Thymus (tissue), 14 donors: ENCODE measurements at places on chromosomes 16 and 17. TPM values are rescaled to one million over a fixed set of nuclear protein-coding genes. Genes with fewer than 3 reads are reported as not detected.

DNA sequence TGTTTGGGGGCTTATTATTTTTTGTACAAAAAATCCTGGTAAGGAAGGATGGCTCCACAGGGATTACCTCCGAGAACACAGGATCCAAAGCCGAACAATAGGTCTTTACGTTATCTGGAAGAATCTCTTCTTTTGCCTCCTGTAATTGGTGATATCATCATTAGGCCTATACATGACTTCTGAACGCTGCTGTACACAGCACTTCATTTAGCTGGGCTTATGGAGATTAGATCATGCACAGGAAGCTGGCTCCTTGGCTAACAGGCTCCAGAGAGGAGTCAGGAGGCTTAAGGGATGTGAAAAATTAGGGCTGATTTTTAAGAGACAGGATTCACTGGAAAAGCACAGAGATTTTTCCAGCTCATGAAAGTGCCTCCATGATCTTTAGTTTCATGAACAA is 54.7 kb downstream of the TANGO6 start:
- DNase-seq, result no peak
- H3K27me3 ChIP-seq, result no peaks in the 10 kb centered on the region
- no peaks in the 10 kb centered on the region for H3K36me3 ChIP-seq

- no peak for DNase-seq
- peaks cover 18% of the 10 kb centered on the region for H3K36me3 ChIP-seq
- no peaks in the 10 kb centered on the region for H3K4me1 ChIP-seq
- no peaks in the 10 kb centered on the region for H3K27me3 ChIP-seq
Observed at GRCh38 chr16:102060-102855, 24.2 kb downstream of the MPG start.

DNA sequence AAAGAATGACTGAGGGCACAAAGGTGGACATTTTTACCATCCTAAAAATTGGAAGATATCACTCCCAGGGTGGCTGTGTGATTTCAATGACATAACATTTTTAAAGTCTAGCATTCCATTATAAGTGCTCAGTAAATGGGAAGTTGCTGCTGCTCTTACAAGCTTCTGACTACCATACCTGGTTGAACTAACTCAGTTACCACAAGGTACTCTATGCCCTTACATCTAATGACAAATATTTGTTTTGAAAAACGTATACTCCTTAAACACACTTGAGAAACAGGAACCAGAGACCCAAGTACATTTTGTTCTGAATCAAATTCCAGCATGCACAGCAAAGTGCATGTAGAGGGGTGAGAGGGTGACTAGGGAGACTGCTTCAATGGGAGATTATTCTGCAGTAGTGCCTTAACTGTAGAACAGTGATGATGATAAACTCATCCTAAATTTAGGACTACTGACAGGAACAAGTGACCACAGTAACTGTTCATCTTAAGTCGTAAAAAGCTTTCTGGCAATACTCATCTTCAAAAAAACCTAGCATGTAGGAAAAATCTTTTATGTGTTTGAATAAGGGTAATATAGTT is 83.5 kb downstream of the KANSL1 start:
- no peaks in the 10 kb centered on the region for H3K4me1 ChIP-seq
- H3K36me3 ChIP-seq, result peaks cover 6% of the 10 kb centered on the region
- DNase-seq, result no peak
- H3K27me3 ChIP-seq, result no peaks in the 10 kb centered on the region

DNA sequence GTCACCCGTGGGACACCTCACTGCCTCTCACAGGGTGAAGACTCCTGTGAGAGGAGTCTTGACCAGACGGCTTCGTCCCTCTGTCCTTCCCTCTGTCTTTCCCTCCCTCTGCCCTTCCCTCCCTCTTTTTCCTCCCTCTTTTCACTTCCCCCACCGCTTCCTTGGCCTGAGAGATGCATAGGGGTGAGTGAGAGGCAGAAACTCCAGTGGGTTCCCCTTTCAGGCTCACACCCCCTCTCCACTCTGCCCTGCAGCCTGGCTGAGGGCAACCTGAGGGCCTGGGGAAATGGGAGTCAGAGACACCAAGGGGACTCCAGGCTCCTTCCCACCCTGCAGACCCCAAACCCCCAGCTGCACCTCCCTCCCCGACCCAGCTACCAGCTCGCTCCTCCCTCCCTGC is 14.6 kb upstream of the KRT17 start:
- no peak for DNase-seq
- no peaks in the 10 kb centered on the region for H3K36me3 ChIP-seq
- H3K27ac ChIP-seq, result no peak overlapping the region
- no peaks in the 10 kb centered on the region for H3K27me3 ChIP-seq

DNA sequence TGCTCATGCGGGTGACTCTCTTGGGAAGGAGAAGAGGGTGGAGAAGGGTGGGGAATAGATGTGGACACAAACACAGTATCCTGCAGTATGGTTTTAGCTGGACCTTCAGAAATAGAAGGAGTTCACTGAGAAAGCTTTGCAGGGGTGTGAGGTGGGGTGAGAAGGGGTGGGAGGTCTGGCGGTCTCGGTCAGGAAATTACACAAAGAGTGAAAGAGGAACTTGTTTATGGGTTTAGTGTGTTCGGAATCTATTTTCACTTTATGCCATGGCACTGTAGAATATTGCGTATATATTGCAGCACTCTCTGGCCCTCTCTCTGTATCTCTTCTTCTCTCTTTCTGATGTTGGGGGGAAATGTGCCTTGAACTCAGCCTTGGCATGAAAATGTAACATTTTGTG is 148.2 kb upstream of the GOT2 start:
- no peak for DNase-seq
- no peaks in the 10 kb centered on the region for H3K36me3 ChIP-seq
- H3K27ac ChIP-seq, result no peak overlapping the region
- H3K4me3 ChIP-seq, result no peak overlapping the region
- H3K27me3 ChIP-seq, result no peaks in the 10 kb centered on the region

- no peaks in the 10 kb centered on the region for H3K27me3 ChIP-seq
- DNase-seq, result no peak
- no peaks in the 10 kb centered on the region for H3K36me3 ChIP-seq
- H3K27ac ChIP-seq, result no peak overlapping the region
Observed at GRCh38 chr16:50126183-50126582, 26.9 kb upstream of the TENT4B start.

GRCh38 chr16:88102597-88102996 is 151.4 kb downstream of the BANP start:
- no peaks in the 10 kb centered on the region for H3K4me1 ChIP-seq
- H3K4me3 ChIP-seq, result no peak overlapping the region
- H3K27ac ChIP-seq, result no peak overlapping the region
- H3K27me3 ChIP-seq, result peaks cover 3% of the 10 kb centered on the region
- no peaks in the 10 kb centered on the region for H3K36me3 ChIP-seq

GRCh38 chr17:78185981-78186691 is 716 bp downstream of the TK1 start:
- H3K36me3 ChIP-seq, result peaks cover 9% of the 10 kb centered on the region
- H3K4me1 ChIP-seq, result peaks cover 9% of the 10 kb centered on the region
- no peak for DNase-seq
- peak overlapping the region; percentile 46 for H3K4me3 ChIP-seq

DNA sequence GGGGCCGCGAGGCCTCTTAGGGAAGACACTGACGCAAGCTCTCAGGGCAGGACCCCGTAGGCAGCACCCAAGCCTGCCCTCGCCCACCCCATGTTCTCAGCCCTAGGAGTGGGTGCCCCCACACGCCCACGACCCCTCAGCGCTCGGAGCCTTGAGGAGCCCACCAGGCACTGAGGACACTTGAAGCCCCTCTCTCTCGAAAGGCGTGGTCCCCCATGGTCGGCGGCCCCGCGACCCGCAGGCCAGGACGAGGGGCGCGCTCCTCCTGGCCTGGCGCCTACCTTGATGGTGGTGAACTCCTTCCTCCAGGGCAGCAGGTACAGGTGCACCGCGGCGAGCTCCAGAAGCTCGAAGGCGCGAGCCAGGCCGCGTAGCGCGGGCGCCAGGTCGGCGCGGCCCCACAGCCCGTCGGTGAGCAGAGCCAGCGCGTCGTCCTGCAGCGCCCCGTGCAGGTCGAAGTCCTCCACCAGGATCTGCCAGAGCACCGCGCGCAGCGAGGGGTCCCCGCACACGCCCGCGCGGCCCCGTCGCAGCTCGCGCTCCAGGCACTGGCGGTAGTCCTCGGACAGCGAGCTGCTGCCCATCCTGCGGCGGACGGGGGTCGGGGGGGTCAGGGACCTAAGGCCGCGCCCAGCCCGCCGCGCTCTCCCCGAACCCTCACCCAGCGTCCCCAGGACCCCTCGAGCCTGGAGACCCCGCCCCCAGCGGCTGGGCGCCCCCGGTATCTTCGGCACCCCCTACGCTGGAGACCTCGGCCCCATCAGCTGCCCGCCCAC is 668 bp downstream of the SPATA2L start:
- H3K27me3 ChIP-seq, result no peaks in the 10 kb centered on the region
- peak overlapping the region; percentile 68 for H3K4me3 ChIP-seq
- H3K36me3 ChIP-seq, result peaks cover 18% of the 10 kb centered on the region
- H3K27ac ChIP-seq, result peak overlapping the region; percentile 93
- peak; percentile 53 for DNase-seq
- H3K4me1 ChIP-seq, result peaks cover 24% of the 10 kb centered on the region

DNA sequence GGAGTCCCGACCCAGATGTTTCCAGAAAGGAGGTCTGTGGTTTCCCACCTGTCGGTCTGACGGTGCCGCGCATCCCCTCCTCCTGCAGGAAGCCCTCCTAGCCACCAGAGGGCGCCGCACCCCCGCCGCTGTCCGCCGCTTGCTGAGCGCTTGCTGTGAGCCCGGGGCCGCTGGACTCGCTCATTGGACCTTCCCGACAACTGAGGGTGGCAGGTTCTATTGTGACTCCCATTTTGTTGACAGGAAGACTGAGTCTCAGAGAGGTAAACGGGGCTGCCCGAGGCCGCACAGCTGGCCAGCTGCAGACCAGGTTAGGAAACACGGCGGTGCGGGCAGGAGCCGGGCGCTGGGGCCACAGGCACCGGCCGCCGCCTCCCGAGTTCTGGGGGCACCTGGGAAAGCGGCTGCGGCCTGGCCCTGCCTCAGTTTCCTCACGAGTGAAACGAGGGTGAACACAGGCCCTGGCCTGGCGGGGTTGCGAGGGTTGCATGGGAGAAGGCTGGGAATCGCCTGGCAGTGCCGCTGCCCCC is 191.1 kb upstream of the CIBAR2 start:
- H3K36me3 ChIP-seq, result no peaks in the 10 kb centered on the region
- H3K27ac ChIP-seq, result no peak overlapping the region
- DNase-seq, result no peak
- H3K4me1 ChIP-seq, result peaks cover 63% of the 10 kb centered on the region
- H3K4me3 ChIP-seq, result no peak overlapping the region
- peaks cover 16% of the 10 kb centered on the region for H3K27me3 ChIP-seq

- H3K27me3 ChIP-seq, result no peaks in the 10 kb centered on the region
- H3K4me1 ChIP-seq, result no peaks in the 10 kb centered on the region
- H3K27ac ChIP-seq, result no peak overlapping the region
Observed at GRCh38 chr17:81196505-81197408, 26.0 kb downstream of the CEP131 start.

DNA sequence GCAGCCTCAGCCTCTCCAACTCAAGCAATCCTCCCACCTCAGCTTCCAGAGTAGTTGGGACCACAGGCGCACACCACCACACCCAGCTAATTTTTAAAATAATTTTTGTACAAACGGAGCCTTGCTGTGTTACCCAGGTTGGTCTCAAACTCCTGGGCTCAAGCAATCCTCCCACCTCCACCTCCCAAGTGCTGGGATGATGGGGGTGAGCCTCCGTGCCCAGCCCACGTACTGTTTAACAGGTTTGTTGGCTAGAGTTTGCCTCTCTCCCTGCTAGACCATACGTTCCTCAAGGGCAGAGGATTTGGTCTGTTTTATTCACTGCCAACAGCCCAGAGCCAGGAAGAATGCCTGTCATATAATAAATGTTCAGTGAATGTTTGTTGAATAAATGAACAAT is 26.6 kb downstream of the SOCS1 start:
- H3K36me3 ChIP-seq, result no peaks in the 10 kb centered on the region
- no peak overlapping the region for H3K27ac ChIP-seq
- H3K27me3 ChIP-seq, result no peaks in the 10 kb centered on the region
- no peak for DNase-seq
- no peak overlapping the region for H3K4me3 ChIP-seq

DNA sequence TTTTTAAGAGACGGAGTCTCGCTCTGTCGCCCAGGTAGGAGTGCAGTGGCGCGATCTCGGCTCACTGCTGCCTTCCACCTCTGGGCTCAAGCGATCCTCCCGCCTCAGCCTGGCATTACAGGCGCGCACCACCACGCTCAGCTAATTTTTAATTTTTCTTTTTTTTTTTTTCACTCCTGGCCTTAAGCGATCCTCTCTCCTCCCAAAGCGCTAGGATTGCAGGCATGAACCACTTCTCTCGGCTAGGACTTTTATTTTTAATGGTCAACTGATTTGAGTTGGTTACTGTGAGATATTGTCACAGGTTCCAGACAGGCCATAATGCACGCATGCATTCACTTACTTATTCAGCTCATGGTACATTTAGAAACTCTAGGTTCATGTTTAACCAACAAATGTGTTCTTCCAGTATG is 888 bp downstream of the PIGW start:
- H3K4me3 ChIP-seq, result peak overlapping the region; percentile 98
- H3K36me3 ChIP-seq, result peaks cover 7% of the 10 kb centered on the region
- DNase-seq, result no peak
- no peaks in the 10 kb centered on the region for H3K4me1 ChIP-seq
- no peaks in the 10 kb centered on the region for H3K27me3 ChIP-seq
- H3K27ac ChIP-seq, result peak overlapping the region; percentile 99

DNA sequence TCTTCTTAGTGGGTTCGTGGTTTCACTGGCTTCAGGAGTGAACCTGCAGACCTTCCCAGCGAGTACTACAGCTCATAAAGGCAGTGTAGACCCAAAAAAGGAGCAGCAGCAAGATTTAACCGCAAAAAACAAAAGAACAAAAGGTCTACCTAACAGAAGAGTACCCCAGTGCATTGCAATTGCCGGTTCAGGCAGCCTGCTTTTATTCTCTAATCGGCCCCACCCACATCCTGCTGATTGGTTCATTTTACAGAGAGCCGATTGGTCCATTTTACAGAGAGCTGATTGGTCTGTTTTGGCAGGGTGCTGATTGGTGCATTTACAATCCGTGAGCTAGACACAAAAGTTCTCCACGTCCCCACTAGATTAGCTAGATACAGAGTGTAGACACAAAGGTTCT is 2.0 kb upstream of the ARRB2 start:
- no peak overlapping the region for H3K27ac ChIP-seq
- H3K4me3 ChIP-seq, result no peak overlapping the region
- no peak for DNase-seq
- peaks cover 18% of the 10 kb centered on the region for H3K4me1 ChIP-seq
- H3K27me3 ChIP-seq, result no peaks in the 10 kb centered on the region

- H3K27me3 ChIP-seq, result no peaks in the 10 kb centered on the region
- no peaks in the 10 kb centered on the region for H3K36me3 ChIP-seq
- no peak overlapping the region for H3K4me3 ChIP-seq
- no peak for DNase-seq
- H3K4me1 ChIP-seq, result no peaks in the 10 kb centered on the region
Observed at GRCh38 chr16:65023802-65024201, 98.1 kb downstream of the CDH11 start.

The MT3 gene
- total RNA-seq, result 2.5 TPM

The GPRC5B gene
- total RNA-seq, result 1.5 TPM

The XYLT1 gene
- total RNA-seq, result 3.5 TPM

The G6PC1 gene
- 0.05 TPM for total RNA-seq

The ZNF18 gene
- 14.1 TPM for total RNA-seq

The C1QL1 gene
- total RNA-seq, result 0.09 TPM

The ITGAX gene
- 3.5 TPM for total RNA-seq

The CCL16 gene
- 0.09 TPM for total RNA-seq

The TBC1D3C gene
- total RNA-seq, result not detected
